ENCODE measurements at places on chromosomes 4 and X. TPM values are rescaled to one million over a fixed set of nuclear protein-coding genes. Genes with fewer than 3 reads are reported as not detected.

The MAGEA2B gene
- not detected for total RNA-seq

The TLL1 gene
- total RNA-seq, result 1.5 TPM

The MAB21L2 gene
- 14.2 TPM for total RNA-seq

The TMEM31 gene
- 0.74 TPM for total RNA-seq

The MGARP gene
- total RNA-seq, result 0.34 TPM

The PABPC1L2B gene
- not detected for total RNA-seq

The SLC34A2 gene
- 0.34 TPM for total RNA-seq

The LINC00632 gene
- total RNA-seq, result 308 TPM

The DCHS2 gene
- 5.1 TPM for total RNA-seq

The KIF4A gene
- 12.2 TPM for total RNA-seq

GRCh38 chrX:50111742-50112141 is 89.1 kb downstream of the AKAP4 start:
- no peak overlapping the region for H3K27ac ChIP-seq
- H3K27me3 ChIP-seq, result no peaks in the 10 kb centered on the region
- no peak overlapping the region for H3K4me3 ChIP-seq
- H3K36me3 ChIP-seq, result no peaks in the 10 kb centered on the region
- peaks cover 4% of the 10 kb centered on the region for H3K4me1 ChIP-seq
- DNase-seq, result no peak

DNA sequence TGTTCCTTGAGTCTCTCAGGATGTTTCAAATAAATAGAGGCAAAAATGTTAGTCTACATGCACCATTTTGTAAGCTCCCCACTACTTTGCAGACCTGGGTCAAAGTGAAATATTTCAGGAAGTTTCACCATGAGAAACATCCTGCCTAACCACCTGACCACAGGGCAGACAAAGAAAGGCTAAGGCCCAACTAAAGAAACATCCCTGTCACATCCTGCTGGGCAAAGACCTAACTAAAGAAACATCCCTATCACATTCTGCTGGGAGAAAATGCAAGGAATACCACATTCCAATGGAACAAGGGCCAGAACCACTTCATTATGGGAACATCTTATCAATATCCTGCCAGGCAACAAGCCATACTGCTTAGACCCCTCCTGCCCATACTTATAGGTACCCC is 1303.4 kb downstream of the TECRL start:
- no peaks in the 10 kb centered on the region for H3K36me3 ChIP-seq
- H3K27me3 ChIP-seq, result no peaks in the 10 kb centered on the region
- DNase-seq, result no peak
- H3K4me1 ChIP-seq, result no peaks in the 10 kb centered on the region
- no peak overlapping the region for H3K4me3 ChIP-seq

- no peak for DNase-seq
- no peak overlapping the region for H3K4me3 ChIP-seq
- H3K4me1 ChIP-seq, result no peaks in the 10 kb centered on the region
Observed at GRCh38 chr4:73734530-73735001, 5.8 kb upstream of the CXCL8 start.

GRCh38 chr4:21195682-21196081 is 495.4 kb downstream of the PACRGL start:
- H3K27me3 ChIP-seq, result peaks cover 20% of the 10 kb centered on the region
- no peaks in the 10 kb centered on the region for H3K36me3 ChIP-seq
- DNase-seq, result no peak
- H3K4me1 ChIP-seq, result no peaks in the 10 kb centered on the region

GRCh38 chr4:65893271-65893670 is 223.0 kb upstream of the EPHA5 start:
- no peaks in the 10 kb centered on the region for H3K4me1 ChIP-seq
- no peaks in the 10 kb centered on the region for H3K27me3 ChIP-seq
- no peak for DNase-seq

DNA sequence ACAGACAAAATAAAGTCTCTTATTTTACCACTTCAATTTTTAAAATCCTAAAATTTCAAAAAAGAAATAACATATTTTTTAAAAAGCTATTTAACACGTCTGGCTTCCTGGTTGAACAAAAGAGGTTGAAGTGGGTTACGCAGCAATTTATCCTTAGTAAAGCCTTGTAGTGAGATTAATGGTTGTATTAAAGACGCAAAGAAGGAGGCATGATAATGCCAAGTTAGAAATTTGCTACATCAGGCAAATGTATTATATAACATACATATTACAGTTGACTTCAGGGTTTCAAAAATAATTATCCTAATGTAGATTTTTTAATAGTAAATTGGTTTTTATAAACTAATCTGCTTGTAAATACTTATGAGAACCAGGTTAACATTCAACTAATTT is 35.3 kb downstream of the ANKRD17 start:
- H3K4me1 ChIP-seq, result peaks cover 22% of the 10 kb centered on the region
- DNase-seq, result no peak
- H3K27me3 ChIP-seq, result no peaks in the 10 kb centered on the region
- H3K4me3 ChIP-seq, result no peak overlapping the region

DNA sequence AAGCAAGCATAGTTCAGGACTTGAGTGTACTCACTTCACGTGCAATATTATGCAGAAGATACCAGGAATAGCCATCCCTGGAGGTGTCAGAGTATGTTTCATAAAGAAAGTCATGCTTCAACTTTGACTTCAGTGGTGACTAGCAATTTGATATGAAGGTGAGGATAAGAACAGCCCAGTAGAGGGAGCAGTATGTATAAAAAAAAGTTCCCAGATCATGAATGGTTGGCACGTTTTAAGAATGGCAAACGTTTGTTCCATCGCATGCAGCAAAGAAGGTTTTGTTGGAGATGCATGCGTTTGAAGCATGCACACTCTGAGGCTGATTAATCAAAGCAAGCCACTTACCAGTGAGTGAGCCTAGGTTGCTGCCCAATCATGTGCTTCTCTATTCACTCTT is 33.5 kb upstream of the SLITRK4 start:
- H3K36me3 ChIP-seq, result no peaks in the 10 kb centered on the region
- no peak overlapping the region for H3K4me3 ChIP-seq
- DNase-seq, result no peak
- H3K27me3 ChIP-seq, result peaks cover 2% of the 10 kb centered on the region

- H3K27ac ChIP-seq, result no peak overlapping the region
- no peak overlapping the region for H3K4me3 ChIP-seq
- no peaks in the 10 kb centered on the region for H3K27me3 ChIP-seq
- peaks cover 11% of the 10 kb centered on the region for H3K4me1 ChIP-seq
Observed at GRCh38 chrX:98338544-98338943, 1454.8 kb downstream of the RPA4 start.

DNA sequence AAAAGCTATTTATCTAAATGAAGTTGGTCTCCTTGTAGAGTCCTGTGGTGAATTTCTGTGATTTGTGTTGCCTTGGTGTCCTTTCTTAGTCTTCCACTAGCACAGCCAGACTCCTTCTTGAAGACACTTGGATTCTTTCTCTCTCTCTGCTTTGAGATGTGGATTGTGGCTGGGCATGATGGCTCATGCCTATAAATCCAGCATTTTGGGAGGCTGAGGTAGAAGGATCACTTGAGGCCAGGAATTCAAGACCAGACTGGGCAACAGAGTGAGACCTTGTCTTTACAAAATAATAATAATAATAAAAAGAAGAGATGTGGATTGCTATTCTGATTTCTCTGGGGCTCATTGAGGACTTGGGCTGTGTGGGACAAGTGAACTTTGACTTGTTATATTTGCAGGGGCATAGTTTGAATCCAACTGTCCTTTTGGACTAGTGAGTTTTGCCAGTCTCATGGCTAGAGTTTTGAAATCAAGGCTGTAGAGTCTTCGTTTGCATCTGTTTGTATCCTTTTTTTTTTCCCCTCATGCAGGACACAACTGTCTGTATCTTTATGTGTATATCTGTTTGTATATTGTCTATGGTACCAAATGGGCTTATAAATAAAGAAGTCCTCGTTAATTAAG is 11.1 kb upstream of the SMIM14 start:
- H3K4me1 ChIP-seq, result no peaks in the 10 kb centered on the region
- H3K27me3 ChIP-seq, result no peaks in the 10 kb centered on the region
- no peak overlapping the region for H3K4me3 ChIP-seq

DNA sequence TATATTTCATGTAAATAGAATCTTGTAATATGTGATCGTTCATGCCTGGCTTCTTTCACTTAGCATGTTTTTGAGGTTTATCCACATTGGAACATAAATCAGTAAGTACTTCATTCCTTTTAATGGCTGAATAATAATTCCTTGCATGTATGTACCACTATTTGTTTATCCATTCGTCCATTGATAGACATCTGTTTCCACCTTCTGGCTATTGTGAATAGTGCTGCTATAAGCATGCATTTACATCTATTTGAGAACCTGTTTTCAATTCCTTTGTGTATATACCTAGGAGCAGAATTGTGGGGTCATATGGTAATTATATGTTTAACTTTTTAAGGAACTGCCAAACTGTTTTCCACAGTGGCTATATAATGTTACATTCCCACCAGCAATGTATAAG is 356.7 kb upstream of the DIPK2B start:
- H3K36me3 ChIP-seq, result no peaks in the 10 kb centered on the region
- no peaks in the 10 kb centered on the region for H3K27me3 ChIP-seq

DNA sequence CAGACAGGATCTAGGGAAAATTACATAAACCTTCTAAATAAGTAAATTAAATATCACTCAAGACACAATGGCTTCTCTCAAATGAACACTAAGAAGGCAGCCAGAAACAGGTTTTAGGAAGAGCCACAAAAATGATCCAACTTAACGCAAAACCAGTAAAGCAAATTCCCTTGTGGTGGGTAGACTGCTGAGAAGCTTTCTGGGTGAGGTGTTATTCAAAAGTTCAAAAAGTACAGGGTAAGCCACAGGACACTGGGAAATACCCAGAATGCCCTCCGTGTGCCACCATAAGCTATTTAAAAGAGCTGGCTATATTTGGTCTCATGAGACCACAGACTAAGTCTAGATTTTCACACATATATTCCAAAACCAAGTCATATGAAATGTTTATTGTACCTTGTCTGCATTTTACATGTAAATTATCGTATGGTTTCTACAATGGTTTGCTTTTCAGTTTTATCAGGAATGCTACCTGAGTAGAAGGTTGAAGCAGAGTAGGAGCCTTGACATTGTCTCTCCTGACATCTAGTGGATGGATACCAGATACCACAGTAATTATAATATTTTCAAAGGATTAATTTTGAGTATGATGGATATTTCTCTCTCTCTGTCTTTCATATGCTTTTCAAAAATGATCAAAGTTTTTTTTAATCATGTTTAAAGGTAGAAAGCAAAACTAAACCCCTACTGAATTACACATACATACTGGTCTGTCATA is 109.3 kb upstream of the KLHL13 start:
- H3K4me1 ChIP-seq, result peaks cover 19% of the 10 kb centered on the region
- H3K4me3 ChIP-seq, result no peak overlapping the region

GRCh38 chr4:176358083-176358469 is 38.3 kb downstream of the SPCS3 start:
- no peak for DNase-seq
- H3K4me3 ChIP-seq, result no peak overlapping the region
- H3K4me1 ChIP-seq, result no peaks in the 10 kb centered on the region

- H3K27ac ChIP-seq, result peak within 1 kb of the TSS; percentile 72
- H3K4me3 ChIP-seq, result peak within 1 kb of the TSS; percentile 90
- no peaks in the 10 kb centered on the region for H3K36me3 ChIP-seq
Observed at GRCh38 chr4:25862411-25863346, at the start of gene SEL1L3. Gene SEL1L3 (minus strand): TSS chr4:25862988. CDS start chr4:25862836, 152 bp downstream.

GRCh38 chr4:180542445-180543100 is 1700.6 kb upstream of the TENM3 start:
- H3K27ac ChIP-seq, result no peak overlapping the region
- DNase-seq, result peak; percentile 53
- H3K4me3 ChIP-seq, result no peak overlapping the region
- H3K36me3 ChIP-seq, result peaks cover 5% of the 10 kb centered on the region

DNA sequence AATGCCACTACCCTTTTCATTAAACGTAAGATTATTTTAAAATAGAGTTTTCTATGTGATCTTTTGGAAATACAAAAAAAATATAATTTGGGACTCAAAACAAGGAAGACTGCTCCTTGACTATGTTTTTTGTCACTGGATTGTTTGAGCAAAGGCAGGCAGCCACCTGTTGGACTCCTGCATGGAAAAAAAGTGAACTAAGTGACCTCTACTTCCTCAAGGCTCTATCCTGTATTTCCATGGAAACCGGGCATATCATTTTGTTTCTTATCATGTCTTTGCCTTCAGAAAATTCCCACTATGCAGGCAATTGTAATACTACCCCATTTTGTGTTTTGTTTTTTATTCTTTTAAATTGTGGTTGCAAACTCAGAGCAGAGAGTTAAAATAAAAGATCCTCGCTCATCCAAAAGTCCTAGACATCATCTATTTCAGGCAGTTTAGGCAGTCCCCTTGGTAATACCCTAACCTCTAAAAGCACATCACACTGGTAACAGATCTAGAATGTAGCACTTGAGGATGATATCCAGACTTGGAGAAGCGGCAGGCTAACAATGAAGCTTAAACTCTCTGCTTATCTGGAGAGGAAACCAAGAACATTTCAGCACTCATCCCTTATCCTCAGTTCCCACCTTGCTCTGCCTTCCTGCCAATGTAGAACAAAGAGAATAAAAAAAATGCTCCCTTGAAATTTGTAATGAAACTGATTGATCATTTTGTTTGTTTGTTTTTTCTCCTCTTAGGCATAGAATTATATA is 165.7 kb downstream of the BANK1 start:
- no peak overlapping the region for H3K27ac ChIP-seq
- no peaks in the 10 kb centered on the region for H3K36me3 ChIP-seq
- H3K4me3 ChIP-seq, result no peak overlapping the region

GRCh38 chr4:5824635-5825034 is 68.3 kb downstream of the CRMP1 start:
- H3K27ac ChIP-seq, result no peak overlapping the region
- no peaks in the 10 kb centered on the region for H3K4me1 ChIP-seq
- no peak for DNase-seq
- H3K36me3 ChIP-seq, result peaks cover 63% of the 10 kb centered on the region

GRCh38 chr4:155371432-155372043 is 5.2 kb downstream of the MAP9 start:
- no peak overlapping the region for H3K27ac ChIP-seq
- no peak overlapping the region for H3K4me3 ChIP-seq
- DNase-seq, result no peak
- peaks cover 23% of the 10 kb centered on the region for H3K36me3 ChIP-seq

GRCh38 chrX:54920610-54921426 is at the start of gene TRO:
Gene TRO (plus strand): TSS chrX:54920824. CDS start chrX:54922247, 1,423 bp downstream.
- DNase-seq, result no peak
- H3K36me3 ChIP-seq, result peaks cover 12% of the 10 kb centered on the region
- peak within 1 kb of the TSS; percentile 91 for H3K4me3 ChIP-seq
- no peaks in the 10 kb centered on the region for H3K27me3 ChIP-seq

- peaks cover 39% of the 10 kb centered on the region for H3K36me3 ChIP-seq
- no peaks in the 10 kb centered on the region for H3K4me1 ChIP-seq
- no peak overlapping the region for H3K4me3 ChIP-seq
Observed at GRCh38 chr4:79987401-79987800, 85.6 kb downstream of the ANTXR2 start.

- H3K27me3 ChIP-seq, result no peaks in the 10 kb centered on the region
- no peaks in the 10 kb centered on the region for H3K36me3 ChIP-seq
- no peak for DNase-seq
- H3K4me1 ChIP-seq, result peaks cover 22% of the 10 kb centered on the region
- no peak overlapping the region for H3K27ac ChIP-seq
Observed at GRCh38 chr4:88144866-88145300, 13.6 kb downstream of the ABCG2 start.

All from mesothelial cell of epicardium (in vitro differentiated cells).